Psoas muscle (tissue), 8 donors: ENCODE measurements at places on chromosomes 16 and 17.

- DNase-seq = no peak
Measured at GRCh38 chr16:14092561-14092960, 21.4 kb downstream of the MRTFB start.

GRCh38 chr17:945672-946071 is 33.9 kb downstream of the NXN start:
- no peak for DNase-seq

DNA sequence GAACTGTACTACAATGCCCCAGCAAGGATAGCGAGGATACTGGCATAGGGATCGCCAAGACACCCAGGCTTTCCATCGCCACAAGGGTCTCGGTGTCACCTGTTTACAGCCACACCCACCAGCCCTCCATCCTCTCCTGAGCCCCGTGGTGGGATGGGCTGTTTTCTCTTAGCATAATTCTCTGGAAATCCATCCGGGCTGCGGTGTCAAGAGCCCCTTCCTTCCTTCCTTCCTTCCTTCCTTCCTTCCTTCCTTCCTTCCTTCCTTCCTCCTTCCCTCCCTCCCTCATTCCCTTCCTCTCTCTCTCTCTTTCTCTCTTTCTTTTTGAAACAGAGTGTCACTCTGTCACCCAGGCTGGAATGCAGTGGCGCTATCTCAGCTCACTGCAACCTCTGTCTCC is 36.0 kb upstream of the BAHCC1 start:
- DNase-seq = no peak

DNA sequence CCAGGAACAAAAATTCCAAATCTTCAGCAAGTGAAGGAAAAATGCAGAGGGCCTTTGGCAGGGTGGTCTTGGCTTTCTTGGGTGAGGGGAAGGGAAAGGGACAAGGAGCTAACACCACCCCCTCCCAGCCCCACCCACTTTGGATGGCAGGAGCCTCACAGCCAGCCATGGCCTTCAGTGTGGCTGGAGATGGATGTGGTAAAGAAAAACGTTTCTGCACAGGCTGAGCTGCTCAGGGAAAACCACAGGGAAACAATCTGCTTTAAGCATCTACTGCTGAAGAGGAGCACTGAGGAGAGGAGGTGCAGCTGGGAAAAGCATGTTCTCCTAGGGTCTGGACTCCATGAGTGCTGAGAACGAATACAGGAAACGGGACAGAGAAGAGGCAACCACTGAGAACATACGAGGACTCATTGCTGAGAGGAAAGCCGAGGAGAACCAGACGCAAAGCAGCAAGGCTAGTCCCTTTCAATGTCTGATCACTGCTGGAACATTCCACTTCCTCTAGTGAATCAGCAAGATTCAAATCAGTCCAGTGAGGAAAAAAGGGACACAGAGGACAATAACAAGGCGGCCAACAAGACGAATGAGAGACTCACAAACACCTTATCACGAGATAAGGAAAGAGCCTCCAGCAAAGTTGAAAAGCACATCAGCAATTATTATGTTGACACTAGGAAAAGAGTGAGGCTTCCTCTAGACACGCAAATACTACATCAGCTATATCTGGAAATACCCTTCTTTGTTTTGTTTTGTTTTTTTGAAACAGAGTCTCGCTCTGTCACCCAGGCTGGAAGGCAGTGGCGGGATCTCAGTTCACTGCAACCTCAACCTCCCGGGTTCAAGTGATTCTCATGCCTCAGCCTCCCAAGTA is 41.7 kb downstream of the ZZEF1 start:
- DNase-seq = no peak

DNA sequence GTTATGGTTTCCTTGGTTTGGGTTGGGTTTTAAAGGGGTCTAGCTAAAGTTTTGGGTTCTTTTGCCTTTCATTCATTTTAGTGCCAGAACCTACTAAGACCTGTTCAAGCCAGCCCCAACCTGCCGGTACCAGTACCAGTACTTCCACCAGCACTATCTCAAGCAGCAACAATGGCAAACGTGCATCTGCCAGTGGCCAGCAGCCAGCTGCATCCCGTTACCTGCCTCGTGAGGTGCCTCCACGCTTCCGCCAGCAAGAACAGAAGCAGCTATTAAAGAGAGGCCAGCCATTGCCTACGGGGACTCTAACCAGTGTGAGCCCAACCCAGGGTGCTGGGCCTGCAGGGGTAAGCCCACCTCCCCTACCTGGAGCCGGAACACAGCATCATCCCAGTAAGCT is 72.9 kb downstream of the TNRC6C start:
- DNase-seq = no peak

DNA sequence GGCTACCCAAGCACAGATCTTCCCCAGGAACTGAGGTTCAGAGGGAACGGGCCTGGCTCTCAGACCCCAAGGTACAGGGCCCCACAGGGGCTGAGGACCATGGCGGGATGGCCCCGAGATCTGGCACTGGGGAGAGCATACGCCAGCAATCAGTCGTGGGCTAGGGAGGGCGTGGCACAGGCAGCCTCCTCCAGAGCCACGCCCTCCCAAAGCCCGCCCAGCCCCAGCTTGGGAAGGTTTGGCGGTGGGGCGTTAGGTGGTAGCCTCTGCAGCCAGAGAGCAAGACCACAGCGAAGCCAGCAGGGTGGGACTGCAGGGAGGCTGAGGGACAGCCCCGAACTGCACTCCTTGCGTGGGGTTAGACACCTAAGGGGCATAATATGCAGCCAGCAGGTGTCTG is 11.6 kb downstream of the WNT9B start:
- no peak for DNase-seq

- no peak for DNase-seq
Measured at GRCh38 chr16:53085369-53085843, 30.6 kb downstream of the CHD9 start.

DNA sequence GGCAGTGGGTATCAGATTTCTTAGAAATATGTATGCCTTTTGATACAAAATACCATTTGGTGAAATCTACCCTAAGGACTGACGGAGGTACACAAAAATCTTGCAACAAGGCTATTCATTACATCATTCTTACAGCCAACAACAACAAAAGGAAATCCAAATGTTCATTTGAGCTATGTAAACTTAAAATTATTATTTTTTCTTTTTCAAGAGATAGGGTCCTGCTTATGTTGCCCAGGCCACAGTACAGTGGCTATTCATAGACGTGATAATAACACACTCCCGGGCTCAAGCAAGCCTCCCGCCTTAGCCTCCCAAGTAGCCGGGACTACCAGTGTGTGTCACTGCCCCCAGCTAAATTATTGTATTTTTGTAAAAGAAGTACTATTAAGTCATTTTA is 9.0 kb downstream of the SRR start:
- DNase-seq = no peak

DNA sequence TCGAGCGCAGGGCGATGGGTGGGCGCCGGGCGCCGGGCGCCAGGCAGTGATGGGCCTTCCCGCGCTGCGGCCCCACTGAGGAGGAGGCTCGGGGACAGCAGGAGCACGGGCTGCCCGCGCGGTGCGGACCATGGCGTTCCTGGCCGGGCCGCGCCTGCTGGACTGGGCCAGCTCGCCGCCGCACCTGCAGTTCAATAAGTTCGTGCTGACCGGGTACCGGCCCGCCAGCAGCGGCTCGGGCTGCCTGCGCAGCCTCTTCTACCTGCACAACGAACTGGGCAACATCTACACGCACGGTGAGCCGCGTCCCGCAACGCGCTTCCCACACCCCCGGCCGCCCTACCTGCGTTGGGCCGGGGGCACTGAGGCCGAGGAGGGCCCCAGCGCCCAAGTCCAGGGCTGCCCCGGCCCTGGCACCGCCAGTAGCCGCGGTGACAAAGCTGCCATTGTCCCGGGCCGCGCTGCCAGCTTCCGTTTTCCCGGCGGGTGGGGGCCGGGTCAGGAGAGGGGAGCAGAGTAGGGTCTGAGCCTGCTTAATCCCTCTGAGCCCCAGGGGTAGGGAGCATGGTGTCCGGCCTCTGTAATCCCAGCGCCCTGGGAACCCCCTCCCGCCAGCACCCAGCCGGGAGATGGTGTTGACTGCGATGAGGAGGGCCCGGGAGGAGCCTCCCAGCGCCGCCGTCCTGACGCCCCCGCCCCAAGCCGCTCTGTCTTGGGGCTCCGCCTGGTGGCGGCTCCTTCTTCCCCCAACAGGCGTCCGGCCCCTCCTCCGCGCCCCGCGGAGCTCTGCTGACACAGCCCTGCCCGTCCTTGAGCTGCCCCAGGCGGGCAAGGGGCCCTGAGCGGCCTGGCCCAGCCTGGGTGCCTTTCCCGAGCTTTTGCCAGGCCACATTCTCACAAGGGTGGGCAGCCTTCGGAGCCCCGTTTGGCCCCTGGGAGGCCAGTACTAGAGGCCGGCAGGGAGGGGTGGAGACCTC is 685 bp downstream of the PAQR4 start:
- DNase-seq = peak; percentile 84

GRCh38 chr16:79946252-79946651 is 345.7 kb upstream of the MAF start:
- DNase-seq = no peak

GRCh38 chr17:75950855-75951554 is 10.2 kb upstream of the FBF1 start:
- DNase-seq = no peak

GRCh38 chr16:22366889-22367288 is 7.5 kb downstream of the CDR2 start:
- no peak for DNase-seq

DNA sequence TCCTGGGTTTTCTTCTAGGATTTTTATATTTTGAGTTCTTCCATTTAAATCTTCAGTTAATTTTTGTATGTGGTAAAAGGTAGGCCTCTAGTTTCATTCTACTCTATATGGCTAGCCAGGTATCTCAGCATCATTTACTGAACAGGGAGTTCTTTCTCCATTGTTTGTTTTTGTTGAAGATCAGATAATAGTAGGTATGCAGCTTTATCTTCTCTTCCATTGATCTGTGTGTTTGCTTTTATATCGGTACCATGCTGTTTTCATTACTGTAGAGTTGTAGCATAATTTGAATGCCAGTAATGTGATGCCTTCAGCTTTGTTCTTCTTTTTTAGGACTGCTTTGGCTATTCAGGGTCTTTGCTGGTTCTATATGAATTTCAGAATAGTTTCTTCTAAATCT is 77.3 kb downstream of the USP22 start:
- DNase-seq = no peak

- DNase-seq = no peak
Measured at GRCh38 chr16:81933361-81933760, 77.9 kb downstream of the SDR42E1 start.

GRCh38 chr17:35577830-35578196 is 558 bp downstream of the PEX12 start:
- no peak for DNase-seq

- DNase-seq = no peak
Measured at GRCh38 chr16:35910409-35910808, 2451.0 kb downstream of the TP53TG3F start.

DNA sequence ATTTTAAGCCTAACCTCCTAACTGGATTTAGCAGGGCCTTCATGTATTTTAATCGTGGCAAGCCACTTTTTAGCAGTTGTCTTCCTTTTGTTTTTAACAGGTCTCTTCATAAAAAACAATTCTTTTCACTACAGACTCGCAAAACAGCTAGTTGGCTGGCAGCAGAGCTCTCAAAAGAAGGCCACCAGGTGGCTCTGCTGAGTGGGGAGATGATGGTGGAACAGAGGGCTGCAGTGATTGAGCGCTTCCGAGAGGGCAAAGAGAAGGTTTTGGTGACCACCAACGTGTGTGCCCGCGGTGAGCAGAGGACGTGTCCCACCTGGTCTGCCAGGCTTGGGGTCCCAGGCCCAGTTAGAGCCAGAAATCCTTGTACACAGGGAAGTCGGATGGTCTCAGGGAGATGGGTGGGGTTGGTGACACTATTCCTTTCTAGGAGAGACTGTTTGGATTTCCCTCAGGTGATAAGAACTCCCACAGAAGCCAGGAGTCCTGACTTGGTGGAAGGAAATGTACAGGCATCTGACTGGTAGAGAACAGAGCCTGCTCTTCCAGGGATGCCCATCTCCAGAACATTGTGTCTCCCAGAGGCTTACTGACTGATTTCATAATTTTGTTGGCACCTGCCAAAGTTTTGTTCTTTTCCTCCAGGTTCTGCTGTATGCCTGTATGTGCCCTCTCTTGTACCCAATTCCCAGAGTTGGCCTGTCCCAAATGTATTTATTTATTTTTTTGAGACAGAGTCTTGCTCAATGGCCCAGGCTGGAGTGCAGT is 14.9 kb upstream of the DDX19A start:
- DNase-seq = no peak

- DNase-seq = no peak
Measured at GRCh38 chr17:68564415-68565111, 36.6 kb downstream of the FAM20A start.

DNA sequence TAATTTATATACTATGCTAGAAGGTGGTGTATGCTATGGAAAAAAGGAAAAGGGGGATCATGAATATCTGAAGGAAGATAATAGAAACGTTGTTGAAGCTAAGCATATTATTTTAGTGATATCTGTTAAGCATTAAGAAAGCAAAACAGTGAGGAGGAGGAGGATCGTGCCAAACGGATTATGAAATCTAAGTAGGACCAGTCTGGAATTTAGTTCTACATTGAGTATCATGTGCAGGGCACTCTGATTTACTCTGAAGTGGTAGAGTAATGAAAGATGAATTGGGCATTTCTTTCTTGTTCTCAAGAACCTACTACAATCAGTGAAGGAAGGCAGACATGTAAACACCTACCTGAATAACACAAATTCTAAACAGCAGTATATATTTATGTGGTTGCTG is 195.3 kb downstream of the CYB561 start:
- no peak for DNase-seq

DNA sequence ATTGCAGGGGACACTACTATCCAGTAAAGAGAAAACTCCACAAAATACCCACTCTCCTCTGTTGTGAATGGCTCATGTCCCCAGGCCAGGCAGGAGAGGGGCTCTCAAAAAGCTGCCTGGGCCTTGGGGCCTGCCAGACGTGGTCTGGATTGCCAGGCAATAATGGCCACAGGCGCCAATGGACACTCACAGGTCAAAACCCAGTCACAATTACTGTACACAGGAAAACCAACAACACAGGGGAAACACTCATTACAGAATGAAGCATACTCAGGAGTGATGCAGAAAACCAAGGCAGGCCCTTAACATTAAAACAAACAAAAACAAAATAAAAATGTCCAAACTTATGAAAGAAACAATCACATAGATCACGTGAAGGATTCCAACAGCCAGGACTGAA is 35.1 kb upstream of the SREBF1 start:
- DNase-seq = no peak

DNA sequence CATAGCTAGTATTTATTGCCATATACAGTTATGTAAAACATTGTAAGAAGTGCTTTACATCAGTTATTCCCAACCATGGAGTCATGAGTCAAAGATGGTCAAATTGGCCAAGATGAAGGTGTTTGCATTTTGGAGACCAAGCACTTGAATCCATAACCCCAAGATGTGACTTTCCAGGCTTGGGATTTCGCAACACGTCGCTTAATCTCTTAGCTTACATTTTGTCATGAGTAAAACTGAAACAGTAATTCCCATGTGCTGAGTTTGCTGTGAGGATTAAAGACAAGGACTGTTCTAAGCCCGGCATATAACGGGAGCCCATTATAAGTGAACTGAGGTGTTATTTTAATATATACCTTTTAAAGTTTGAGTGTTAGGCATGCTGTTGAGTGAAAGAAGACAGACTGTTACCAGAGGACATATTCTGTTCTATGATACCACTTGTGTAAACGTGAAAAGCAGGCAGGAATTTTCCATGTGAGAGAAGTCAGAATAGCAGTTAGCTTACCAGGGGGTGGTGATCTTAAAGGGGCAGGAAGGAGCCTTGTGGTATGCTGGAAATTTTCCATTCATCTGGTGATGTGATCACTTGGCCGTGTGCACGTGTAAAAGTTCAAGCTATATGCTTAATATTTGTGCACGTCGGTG is 484.9 kb downstream of the WWOX start:
- no peak for DNase-seq
